NCI-H69 (cell line): ENCODE measurements at places on chromosomes 12 and 14.

- peak; percentile 38 for DNase-seq
These were observed 123.4 kb downstream of the SLC25A47 start for GRCh38 chr14:100446572-100446971.

- DNase-seq = no peak
These were observed 72.1 kb downstream of the ARID2 start for GRCh38 chr12:45801625-45802024.

GRCh38 chr12:57865084-57865751, 18.7 kb upstream of the CTDSP2 start:
- DNase-seq = peak; percentile 71

GRCh38 chr12:89041078-89041477, 311.2 kb downstream of the DUSP6 start:
- DNase-seq = no peak

- no peak for DNase-seq
These were observed 92.3 kb upstream of the SLC38A2 start for GRCh38 chr12:46464863-46465262.

DNA sequence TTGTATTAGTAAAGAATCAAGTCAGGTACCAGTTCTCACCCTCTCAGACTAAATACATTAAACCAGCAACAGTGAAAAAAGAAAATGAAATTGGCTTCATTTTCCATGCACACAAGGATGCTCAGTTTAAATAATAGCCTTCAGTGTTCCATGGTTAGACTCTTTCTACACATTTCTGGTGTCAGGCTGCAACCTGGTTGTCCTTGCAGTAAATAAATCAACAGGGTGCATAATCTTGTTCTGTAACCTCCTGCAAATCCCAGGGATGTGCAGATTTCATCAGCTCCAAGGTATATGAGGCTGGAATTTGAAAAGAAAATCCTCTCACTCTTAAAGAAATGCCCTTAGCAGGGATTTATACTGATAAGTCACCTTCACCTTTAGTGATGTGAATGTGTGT, 46.7 kb upstream of the BTG1 start:
- DNase-seq = no peak

GRCh38 chr14:92484132-92484823, 29.3 kb upstream of the RIN3 start:
- peak; percentile 13 for DNase-seq

DNA sequence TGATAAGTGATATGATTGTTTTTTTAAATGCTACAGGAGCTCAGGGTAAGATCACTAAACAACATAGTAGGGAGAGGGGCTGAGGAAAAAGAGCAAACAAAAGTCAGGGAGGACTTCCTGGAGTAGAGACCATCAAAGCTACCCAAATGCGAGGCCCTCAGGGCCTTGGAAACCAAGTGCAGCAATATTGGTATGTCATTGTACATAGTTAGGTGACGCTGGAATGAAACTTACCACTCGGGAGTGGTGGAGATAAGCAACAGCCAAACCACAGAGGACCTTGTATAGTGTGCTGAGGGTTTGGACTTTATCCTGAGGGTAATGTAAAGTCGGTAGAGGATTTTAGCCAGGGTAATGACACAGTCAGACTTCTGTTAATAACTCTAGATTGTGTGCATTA, 13.8 kb downstream of the KITLG start:
- peak; percentile 67 for DNase-seq

- peak; percentile 8 for DNase-seq
These were observed 92.8 kb upstream of the FLRT2 start for GRCh38 chr14:85437148-85437547.

DNA sequence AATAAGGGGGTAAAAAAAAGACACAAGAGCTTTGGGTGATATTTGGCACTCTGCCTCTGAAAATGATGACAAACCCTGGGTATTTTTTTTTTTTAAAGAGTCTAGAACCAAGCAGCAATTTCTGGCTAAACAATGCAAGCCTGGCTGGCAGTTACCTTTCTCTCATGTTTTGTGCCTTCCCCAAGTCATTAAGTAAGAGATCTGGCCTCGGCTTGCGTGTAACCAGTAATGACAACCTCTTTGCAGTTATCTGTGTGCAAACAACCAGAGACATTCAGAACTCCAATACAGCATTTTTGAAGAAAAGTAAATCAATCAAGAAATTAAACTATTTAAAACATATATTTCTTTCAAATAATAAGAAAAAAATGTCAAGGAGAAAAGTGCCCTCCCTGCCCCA, 167.5 kb downstream of the KCNC2 start:
- DNase-seq = peak; percentile 6

DNA sequence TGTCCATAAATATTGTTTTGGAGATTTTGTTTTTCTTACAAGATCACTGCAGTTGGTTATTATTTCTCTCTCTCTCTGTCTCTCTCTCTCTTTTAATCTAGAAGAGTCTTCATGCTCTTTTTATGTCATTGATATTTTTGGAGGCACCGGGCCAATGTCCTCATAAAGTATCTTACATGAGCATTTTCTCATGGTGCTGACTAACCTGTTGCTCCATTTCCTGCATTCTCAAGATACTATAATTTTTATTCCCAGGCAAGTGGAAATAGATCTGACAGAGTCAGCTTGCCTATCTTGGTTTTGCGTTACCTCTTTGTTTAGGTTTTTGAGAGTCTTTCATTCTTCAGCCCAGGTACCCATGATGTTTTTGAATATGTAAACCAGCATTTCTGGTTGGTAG, 938.8 kb upstream of the FBXO33 start:
- DNase-seq = no peak

GRCh38 chr12:28231248-28231647, 41.0 kb downstream of the CCDC91 start:
- no peak for DNase-seq

DNA sequence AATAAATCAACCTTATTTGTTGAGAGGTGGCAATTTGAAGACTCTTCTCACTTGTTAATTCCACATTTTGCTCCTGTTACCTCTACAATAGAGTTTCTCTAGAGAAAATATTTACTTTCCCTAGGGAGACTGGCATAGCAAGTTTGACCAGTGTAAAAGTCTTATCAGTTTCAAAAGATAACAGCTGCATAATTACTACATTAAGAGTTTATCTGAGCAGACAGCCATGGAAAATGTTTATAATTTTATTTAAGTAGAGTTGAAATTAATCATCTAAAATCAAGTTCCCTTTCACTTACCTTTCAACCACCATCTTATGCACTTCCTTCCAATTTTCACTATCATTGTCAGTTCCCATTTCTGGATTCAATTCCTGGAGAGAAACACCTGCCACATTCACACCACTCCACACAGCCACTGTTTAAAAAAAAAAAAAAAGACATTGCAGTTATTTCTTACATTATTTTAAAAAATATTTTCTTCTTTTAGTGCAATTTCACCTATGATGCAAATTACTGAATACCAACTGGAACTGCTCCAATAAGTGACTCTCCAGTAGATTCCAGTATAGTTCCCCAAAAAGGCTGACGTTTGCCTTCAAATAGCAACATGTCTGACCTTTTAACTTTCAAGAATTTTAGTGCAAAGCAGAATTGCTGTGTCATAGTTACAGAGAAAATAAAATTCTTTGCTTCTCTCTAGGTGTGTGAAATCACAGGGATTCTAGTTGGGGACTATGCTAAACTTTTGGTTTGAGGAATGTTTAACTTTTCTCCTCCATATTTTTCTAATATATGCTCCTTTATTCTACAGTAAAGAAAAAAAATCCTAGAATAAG, 19.4 kb downstream of the LDHB start:
- DNase-seq = no peak

GRCh38 chr12:78328524-78328923, 497.8 kb downstream of the NAV3 start:
- peak; percentile 0 for DNase-seq

- DNase-seq = peak; percentile 96
These were observed 32.3 kb upstream of the PTCSC3 start for GRCh38 chr14:36208690-36209278.

DNA sequence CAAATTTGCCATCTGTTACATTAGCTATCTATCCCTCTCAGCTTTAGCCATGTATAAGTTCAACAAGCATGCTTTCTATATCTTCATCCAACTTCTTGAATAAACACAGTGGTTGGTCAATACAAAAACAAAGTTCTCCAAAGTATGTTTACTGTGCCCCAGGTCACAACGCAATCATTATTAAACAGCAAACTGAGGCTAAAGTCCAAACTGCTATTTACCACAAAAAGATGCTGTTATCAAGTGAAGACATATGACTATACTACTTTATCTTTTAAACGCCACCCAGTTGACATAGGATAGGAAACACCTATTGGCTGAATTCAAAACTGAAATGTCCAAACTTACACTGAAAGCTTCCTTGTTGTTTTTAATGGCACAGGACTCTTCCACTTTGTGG, 11.7 kb downstream of the ZCCHC8 start:
- no peak for DNase-seq

DNA sequence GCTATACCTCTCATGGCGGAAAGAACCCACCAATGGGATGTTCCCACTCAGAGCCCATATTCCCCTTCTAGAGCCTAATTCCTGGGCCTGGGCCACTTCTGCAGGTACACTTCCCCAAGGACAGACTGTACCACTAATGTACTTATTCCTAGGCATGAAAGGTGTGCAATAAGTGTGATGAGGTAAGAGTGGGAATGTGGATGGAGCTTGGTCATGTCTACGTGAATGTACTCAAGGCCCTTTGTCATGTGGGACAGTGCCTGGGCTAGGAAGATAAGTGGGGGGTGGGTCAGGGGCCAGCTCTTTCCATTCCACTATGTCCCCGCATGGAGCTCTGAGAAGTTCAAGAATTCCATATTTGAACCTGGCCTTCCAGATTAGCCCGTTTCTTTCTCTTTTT, 63.4 kb upstream of the FUT8 start:
- DNase-seq = no peak

DNA sequence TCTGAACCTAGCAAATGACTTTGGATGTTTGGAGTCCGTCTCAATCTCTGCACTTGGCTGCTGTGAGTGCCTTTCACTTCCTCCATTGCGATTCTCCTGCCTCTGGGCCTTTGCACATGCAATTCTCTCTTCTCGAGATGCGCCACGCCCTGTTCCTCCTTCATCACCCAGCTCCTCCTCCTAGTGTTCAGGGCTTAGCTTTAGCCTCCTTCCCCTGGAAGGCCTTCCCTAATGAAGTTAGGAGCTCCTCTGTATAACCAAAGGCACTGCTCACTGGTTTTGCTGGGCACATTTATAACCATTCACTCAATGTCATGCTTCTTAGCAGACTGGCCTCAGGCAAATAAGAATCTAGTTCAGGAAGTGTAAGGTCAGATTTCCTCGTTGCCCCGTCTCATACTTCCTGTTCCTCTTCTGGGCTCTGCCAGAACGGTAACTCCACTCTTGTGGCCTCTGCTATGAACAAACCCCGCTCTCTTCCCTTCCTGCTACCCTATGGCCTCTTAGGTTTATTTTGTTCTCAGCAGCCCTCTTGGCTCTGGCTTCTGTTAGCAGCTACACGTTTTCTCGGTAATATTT, 171.4 kb downstream of the CRADD start:
- DNase-seq = no peak

DNA sequence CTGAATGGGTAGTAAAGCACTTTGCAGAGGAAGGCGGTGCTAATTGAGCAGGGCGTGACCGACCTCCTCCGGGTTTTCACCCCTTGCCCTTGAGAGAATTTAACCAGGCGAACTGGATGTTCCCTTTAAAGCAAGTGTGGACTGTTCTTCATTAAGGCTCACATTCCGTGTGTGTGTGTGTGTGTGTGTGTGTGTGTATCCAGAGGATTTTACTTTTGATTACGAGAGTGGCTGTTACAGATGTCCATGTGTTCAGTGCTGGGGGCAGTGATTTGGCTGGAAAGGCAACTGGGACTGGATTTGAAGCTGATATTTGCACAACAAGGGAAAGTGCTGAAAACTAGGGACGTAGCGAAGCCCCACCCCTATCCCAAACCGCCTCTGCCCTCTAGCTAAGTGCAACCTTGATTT, 2.2 kb downstream of the TMEM132C start:
- peak; percentile 84 for DNase-seq

- no peak for DNase-seq
These were observed 633 bp downstream of the RPAP3 start for GRCh38 chr12:47705229-47705565.

DNA sequence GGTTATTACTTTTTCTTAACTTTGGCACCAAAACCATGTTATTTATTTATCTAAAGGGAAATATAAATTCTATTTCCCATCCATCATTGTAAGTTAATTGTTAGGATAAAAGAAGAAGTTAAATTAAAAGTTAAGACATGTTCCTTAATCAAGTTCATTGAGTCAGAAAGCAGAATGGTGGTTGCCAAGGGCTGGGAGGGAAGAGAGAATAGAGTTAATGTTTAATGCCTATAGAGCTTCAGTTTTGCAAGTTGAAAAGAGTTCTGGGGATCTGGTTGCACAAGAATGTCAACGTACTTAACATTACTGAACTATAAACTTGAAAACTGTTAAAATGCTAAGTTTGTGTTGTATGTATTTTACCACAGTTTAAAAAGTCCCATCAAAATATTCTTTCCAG, 63.2 kb upstream of the NR2C1 start:
- no peak for DNase-seq

DNA sequence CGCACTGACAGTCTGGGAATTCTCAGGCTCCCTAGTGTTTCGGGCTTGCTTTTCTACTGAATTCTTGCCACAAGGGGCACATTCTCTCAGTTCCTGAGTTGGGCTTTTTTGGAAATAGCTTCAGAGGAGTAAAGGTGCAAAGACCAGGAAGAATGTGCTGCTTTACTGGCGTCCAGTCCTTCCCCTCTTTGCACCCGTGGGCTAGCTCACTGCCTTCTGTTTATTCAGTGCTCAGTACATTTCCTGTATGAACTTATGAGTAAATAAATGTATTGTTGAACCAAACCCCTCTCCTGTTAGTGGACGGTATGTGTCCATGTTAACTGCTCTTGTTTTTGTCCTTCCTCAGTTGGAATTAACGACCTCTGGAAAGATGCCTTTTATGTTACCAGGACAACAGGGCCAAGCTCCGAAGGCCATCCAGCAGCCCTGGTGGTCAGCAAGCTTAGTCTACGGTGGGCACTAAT, 24.0 kb downstream of the GSG1 start:
- DNase-seq = peak; percentile 10

DNA sequence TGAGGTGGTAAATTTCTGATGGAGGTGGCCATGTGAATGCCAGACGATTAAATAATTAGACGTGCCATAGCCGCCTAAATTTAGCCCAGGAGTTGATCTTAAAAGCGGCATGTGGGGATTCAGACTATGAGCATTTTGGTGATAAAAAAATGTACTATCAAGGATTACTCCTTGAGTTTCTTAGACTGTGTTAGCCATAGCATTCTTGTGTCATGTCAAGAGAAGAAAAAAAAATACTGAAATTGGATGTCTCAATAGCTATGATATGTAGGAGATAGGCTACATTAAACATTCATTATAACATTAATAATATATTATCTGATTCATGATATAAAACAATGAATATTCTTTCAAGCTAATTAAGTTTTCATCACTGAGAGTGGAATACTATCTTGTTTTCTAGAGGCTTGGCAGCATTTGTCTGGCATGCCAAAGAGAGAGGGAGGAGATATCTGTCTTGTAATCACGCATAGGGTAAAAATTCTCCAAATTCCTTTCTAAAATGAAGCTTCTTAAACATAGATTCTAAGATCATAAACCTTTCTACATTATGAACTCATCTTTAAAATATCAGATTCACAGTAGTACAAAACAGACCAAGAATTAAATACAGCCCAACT, 727.0 kb downstream of the C12orf50 start:
- DNase-seq = no peak

- DNase-seq = no peak
These were observed 408.7 kb upstream of the NOVA1 start for GRCh38 chr14:27006570-27006969.

GRCh38 chr14:61584331-61584741, 111.0 kb upstream of the HIF1A start:
- DNase-seq = no peak

- peak; percentile 34 for DNase-seq
These were observed 1.6 kb downstream of the DGKA start for GRCh38 chr12:55932551-55932910.
